Stimulated activated CD8-positive, alpha-beta memory T cell treated with anti-CD3 and anti-CD28 coated beads, Interleukin-15, amount 100 ng/mL, for 1 hour (primary cell): ENCODE measurements at places on chromosomes 6 and 20.

GRCh38 chr6:88708197-88708744 lies 255.1 kb downstream of the RNGTT start:
- DNase-seq = no peak

- no peak for DNase-seq
Measured at GRCh38 chr20:4022386-4023286, 7.3 kb upstream of the RNF24 start.

DNA sequence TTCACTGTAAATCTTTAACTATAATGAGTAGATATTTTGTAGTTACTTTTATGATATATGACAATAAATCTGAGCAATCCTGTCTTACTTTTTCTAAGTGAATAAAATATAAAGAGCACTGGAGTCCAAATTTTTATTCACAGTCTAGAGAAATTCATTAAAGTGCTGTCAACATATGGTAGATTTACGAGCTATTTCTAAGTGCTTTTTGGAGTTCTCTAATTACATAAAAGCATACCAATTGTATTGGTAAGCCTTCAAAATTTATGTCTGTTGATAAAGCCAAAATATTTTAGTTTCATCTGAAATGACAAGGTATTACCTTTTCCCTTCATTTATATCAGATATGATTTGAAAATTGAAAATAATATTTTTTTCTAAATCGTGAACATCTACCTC lies 75.4 kb downstream of the MAN1A1 start:
- no peak for DNase-seq

GRCh38 chr6:157287247-157287850 lies 36.0 kb downstream of the TMEM242 start:
- no peak for DNase-seq

DNA sequence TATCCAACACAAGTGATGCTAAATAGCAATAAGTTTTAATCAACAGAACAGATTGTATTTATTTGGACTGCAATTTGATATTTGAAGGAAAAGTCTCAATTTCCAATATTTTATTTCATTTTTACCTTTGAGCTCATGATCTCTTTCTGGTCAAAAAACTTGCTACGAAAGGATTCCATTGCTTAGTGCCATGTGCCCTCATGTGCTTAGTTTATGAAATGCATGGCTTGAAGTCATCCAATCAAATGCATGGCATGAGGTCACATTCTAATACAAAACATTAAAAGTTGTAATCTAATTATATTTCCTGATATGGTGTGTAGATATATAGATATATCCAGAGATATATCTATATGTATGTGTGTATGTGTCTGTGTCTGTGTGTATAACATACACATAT lies 321.2 kb upstream of the ADGRB3 start:
- DNase-seq = no peak

DNA sequence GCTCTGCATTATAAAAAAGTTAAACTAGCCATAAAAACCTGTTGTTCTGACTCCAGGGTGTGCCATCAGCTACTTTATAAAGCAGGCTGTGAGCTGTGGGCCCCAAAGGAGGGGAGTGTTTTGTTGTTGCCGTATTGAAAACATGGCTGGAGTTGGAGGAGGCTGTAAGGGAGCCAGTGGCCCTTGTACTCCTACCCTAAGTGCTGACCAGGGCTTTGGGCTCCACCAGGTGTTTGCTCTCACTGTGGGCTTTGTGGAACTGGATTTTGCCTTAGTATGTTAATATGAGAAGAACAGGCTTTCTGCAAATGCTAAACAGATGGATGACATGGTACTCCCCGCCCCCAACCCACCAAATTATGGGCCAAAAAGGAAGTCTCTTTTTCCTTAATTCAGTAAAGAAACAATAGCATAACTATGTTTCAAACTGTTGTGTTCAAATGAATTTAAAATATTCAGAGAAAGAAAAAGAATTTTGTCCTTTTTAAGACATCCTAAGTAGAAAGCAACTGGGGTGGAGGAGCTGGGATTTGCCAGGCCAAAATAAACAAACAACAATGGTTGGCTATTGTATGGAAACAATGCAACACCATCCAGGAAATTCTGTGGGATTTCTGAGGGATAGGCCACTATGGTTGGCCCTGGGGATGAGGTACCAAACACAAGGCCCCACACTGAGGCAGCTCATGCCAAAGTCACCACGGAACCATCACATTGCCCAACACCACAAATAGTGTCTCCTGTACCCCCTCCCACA lies 63.3 kb downstream of the PLCG1 start:
- DNase-seq = no peak

DNA sequence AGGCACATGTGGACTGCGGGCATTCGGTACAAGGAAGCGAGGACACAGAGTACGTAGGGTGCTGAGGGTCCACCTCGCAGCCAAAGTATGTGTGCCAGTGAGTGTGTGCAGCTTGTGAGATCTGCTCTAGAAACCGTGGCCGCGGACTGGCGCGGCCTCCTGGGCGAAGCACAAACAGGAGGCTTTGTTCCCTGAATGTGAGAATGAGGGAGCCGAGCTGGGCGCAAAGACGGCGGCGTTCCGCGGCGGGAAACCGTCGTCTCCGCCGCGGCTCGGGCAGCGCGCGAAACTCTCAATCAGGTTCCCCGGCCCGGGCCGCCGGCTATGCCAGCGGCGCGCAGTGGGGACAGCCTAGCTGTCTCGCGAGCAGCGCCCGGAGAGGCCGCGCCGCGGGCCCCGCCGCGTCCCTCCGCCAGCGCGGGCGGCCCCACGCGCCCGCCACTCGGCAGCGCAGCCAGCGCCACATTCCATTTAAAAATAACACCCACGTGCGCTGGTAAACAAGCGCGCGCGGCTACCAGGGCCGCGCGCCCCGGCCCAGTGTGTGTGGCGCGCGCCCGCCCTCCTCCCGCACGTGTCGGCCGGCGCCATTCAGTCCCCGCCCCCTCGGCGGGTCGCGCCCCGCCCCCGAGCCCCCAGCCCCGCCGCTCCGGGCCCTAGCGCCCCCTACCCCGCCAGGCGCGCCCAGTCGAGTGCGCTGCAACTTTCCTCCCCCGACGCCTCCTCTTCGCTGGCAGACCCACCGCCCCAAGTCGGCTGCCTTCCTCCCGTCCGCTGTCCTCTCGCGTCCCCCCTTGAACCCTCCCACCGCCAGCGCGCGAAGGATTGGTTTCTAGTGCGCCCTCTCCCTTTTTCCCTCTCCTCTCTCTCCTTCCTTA lies 3.0 kb upstream of the FOXO3 start:
- peak; percentile 49 for DNase-seq

- no peak for DNase-seq
Measured at GRCh38 chr20:14807224-14807623, 469.8 kb upstream of the FLRT3 start.

DNA sequence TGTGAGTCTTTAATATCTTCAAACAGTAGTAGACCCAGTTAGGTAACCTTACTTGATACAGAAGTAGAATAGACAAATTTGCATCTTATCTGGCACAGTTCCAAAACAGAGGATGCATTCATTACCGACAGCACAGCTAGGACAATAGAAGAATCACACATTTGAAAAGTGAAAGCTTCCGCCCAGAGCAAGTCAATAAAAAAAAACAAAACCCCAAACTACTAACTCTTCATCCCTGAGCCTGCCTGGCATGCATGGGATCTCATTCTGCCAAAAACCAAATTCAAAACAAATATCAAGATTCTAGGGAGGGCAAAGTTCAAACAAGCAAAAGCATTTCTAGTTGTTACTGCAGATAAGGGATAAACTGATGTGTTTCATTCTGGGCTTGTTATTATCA lies 235.4 kb downstream of the BTBD9 start:
- no peak for DNase-seq

GRCh38 chr20:42740226-42740870 lies 449.4 kb downstream of the PTPRT start:
- DNase-seq = no peak

DNA sequence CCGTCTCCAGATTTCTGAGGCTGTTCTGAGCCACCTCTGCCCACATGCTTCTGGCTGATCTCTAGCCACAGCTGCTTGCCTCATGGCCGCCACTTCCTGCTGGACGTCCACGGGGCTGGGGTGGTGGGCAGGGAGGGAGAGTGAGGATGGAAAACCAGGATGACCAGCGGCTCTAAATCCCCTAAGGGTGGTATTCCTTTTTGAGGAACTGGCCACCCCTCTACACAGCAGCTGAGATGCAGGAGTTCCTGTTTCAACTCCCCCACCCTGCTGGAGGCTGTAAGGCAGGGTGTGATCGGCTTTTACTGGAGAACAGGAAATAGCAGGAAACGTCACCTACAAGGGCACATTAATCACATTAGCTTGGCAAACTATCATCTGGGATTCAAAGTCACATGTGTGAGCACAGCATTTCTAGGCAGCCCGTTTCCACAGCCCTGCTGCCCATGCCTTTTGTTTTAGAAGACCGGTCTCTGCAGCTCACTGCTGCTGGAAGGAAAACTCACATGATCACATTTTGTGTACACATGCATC lies 181.6 kb upstream of the ECI2 start:
- no peak for DNase-seq

- peak; percentile 35 for DNase-seq
Measured at GRCh38 chr6:4210629-4211419, 75.4 kb upstream of the ECI2 start.

DNA sequence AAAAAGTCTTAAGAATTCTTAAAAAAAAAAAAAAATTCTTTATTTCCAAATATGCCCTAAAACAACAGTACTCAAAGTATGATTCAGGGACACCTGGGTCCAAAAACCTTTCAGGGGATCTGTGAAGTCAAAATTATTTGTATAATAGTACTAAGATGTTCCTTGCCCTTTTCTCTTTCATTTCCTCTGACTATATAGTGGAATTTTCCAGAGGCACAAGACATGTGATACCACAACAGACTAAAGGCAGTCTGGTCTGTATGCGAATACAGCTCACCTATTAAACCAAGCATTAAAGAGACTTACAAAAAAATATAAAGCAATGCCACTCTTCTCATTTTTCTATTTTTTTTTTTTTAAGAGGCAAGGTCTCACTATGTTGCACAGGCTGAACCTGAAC lies 15.4 kb downstream of the NOL7 start:
- no peak for DNase-seq

GRCh38 chr6:41371461-41371991 lies 36.1 kb downstream of the NCR2 start:
- no peak for DNase-seq

DNA sequence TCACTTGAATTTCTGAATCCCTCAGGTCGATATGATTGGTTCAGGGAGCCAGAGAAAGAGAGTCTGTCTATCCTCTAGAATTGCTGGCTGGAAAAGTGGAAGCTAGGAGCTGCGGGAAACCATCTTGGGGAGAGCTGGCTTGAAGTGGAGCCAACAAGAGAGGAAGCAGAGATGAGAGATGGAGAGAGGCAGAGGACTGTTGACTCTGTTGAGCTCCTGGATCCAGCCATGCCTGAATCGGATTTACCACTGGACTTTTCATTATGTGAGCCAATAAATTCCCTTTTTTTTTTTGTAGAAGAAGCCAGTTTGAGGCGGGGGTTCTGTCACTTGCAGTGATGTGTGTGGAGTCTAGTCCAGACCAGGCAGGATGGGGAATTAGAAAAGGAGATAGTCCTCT lies 13.9 kb upstream of the SLC9A8 start:
- DNase-seq = no peak

DNA sequence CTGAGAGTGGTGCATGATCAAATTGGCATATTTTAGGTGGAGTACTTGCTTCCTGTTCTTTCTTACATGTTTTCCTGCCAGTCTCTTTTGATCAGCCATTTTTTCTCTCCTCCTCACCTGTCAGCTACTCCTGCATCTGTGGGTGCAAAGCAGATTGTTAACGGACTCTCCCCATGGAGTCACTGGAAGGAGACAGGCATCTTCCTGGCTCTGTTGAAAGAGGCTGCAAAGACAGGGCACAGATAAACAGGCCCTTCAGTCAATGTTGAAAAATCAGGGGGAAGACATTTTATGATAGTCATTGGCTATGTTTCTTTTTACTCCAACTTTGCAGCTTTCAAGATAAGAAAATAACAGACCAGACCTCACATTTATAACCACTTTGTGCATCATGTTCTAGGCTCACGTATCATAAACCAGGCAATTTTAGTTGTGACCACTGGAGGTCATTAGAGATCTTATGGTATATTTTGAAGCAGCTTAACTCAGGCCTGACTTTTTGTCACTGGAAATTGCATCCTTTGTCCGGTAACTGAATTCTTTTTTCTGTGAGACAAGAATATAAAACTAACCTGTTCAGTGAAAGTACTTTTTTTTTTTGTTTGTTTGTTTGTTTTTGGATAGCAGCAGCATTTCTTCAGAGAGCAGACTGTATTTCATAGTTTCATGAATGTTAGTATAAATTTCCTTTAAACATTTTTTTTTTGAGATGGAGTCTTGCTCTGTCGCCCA lies 20.1 kb downstream of the ECT2L start:
- no peak for DNase-seq

DNA sequence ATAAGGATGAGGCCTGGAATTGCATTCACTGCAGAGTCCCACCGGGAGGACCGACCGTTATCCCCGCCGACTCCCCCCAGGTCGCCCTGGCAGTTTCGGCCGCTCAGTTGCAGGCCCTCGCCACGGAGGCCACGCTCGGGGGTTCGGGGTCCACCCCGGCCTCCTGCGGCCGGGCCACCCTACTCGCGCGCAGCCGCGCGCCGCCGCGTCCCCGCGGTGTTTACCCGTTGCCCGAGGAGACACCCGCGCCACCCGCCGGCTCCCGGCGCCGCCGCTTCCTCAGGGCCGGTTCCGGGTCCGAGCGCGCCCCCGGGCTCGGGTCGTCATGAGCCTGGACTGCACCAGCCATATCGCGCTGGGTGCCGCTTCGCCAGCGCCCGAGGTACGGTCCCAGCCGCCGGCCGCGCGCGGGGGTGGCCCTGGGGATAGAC lies at the start of gene CCDC170:
TSS of gene CCDC170 (plus strand) at position 214 of the 431 bp plus-strand sequence. CDS start at position 326, 112 bp downstream.
- DNase-seq = no peak

- no peak for DNase-seq
Measured at GRCh38 chr6:139857143-139857542, 482.7 kb upstream of the CITED2 start.

DNA sequence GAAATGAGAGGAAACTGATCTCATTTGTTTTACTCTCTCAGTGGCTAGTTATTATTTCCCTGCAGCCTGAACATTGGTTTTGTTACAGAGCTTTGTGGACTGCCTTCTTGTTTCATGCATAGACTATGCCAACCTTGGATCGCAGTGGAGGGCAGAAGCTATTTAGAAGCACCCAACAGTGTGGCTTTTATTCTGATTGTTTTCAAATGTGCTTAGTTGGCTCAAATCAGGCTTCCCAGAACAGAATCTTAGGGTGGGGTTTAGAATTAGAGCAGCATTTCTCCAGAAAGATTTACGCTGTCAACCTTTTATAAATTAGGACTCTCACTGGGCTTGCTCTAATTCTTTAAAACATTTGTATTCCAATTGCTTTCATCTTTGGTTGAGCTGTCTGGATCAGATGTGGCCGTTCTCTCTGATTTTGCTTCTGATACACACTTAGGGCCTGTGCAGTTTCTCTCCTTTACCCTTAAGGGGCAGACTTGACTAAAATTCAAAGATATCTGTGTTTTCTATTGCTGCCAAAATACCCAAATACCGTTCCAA lies 210.3 kb downstream of the BCKDHB start:
- no peak for DNase-seq

DNA sequence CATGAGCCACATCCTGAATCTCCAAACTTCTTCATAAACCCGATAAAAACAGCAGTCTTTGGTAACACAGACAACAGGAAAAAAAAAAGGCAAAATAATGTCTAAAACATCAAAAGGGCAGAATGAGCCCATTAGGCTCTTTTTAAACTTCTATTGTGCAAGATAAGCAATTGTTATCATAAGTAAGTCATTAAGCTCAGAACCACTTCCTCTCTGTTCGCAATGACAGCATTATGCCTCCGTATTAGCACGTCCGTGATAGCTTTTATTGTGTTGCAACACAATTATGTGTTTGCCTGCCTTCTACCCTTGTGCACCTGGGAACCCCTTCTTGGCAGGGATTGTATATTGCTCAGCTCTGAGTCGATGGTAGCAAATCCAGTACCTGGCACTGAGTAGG lies 147.1 kb downstream of the LRFN2 start:
- DNase-seq = no peak
